Smooth muscle cell of the pulmonary artery (primary cell): ENCODE measurements at places on chromosomes 1 and 21. TPM values are rescaled to one million over a fixed set of nuclear protein-coding genes. Genes with fewer than 3 reads are reported as not detected.

DNAJC6 gene
- 4.3 and 6.8 TPM in 2 replicates for total RNA-seq

TEKT2 gene
- total RNA-seq, result 0.33 and 0.36 TPM in 2 replicates

NUF2 gene
- total RNA-seq, result 2.4 and 7.0 TPM in 2 replicates

PADI4 gene
- total RNA-seq, result not detected in 2 replicates

MTARC1 gene
- total RNA-seq, result 1.6 and 1.7 TPM in 2 replicates
